ENCODE measurements at places on chromosomes 3 and 15.

DNA sequence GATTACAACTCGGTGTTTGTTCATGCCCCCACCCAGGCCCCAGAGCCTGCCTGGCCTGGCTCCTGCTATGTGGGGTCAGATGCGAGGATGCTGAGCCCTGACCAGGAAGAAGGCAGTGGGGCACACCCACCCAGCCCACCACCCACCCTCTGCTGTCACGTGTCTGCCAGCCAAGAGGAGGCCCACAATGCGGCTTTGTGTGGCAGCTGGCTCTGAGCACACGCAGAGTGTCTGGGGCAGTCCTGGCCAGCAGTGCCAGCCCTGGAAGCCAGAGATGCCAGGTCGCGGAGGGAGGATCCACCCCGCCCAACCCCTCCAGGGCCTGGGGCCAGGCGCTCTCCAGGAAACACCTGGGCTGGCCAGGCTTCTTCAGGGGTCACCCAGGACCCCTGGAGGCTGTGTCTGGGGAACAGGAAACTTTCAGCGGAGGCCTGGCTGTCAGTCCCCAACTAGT lies 26.4 kb upstream of the KLF13 start:
- DNase-seq = no peak

DNA sequence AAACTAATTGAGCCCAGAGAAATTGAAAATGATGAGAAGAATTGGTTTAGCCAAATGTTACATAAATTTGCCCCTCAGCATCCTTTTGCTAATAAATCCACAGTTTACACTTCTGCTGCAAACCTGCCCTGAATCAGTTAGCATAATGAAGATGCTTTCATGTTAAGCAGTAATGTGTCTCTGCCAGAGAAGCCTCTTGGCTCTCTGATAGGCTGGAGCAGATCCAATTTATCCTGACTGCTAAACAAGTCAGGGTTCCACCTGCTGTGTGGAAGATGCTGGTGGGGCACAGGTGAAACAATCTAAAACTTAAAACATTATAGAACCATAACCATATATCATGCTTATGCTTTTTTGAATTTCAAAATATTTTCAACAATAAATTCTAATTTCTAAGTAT lies 946.8 kb downstream of the OTOL1 start:
- no peak for DNase-seq

- no peak for DNase-seq
These were observed 48.9 kb upstream of the CFAP161 start for GRCh38 chr15:81085213-81085612.

DNA sequence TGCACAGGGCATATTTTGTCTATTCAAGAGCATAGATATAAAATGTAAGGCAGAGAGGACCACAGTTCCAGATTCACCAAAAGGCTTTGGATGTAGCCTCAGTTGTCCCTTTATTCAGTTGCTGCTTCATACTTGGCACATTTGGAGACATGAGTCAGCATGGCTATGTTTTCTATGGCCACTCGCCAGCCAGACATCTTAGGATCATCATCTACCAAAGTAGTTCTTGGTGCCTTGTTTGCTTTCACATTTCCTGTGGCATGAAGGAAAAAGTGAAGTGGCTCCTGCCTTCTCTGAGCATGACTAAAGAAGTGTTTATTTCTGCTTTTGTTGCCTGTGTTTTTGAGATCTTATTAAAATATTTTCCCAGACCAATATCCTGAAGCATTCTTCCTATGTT lies 7.2 kb downstream of the SUSD5 start:
- DNase-seq = peak; percentile 93

DNA sequence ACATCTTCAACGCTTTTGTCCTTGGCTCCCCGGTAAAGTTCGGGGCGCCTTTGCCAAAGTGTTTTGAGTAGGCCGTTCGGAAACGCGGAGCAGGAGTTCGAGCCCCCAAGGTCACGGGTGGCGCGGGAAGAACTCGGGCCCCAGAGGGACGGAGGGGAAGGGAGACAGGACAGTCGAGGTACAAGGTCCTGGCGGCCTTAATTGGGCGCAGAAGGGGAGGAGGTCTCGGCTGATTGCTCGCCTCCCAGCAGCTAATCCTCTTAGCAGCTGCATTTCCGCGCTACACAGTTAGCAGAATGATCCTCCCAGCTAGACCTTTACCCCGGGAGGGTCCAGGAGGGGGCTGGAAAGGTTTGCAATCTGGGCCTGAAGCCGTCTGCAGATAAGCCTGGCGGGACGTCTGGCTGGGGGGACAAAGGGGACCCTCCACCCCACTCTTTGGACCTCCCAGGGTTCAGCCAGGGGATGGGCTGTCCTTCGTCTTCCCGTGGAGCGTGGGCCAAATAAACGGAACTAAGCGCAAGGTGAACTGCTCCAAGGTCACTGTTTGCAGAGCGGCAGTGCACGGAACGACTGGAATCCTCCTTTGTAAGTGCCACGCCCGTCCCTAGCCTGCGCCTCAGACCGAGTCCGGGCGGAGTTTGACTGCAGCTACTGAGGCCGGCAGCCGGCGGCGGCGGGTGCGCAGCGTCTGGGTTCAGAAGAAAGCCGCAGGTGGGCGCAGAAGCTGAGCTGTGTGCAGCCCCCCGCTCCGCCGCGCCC lies 7.2 kb downstream of the EOMES start:
- DNase-seq = no peak

- no peak for DNase-seq
These were observed 1114.8 kb downstream of the ROBO2 start for GRCh38 chr3:78154521-78155186.

GRCh38 chr3:197522183-197522715 lies 33.5 kb downstream of the BDH1 start:
- no peak for DNase-seq

DNA sequence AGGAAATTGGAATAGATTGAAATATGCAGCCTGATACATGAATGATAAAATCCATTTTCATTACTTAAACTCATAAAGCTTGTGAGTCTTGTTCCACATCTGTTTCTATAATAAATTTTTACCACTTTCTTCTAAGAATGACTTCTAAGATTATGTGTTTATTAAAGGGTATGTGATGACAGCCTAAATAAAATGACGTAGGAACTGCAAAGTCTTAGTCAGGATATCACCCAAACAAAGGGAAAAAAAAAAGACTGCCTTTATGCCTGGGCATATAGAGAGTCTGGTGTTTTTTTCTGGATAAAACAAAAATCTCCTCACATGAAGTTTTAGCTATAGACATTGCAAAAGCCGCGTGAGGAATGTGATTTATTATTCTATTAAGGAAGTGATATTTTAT lies 844.0 kb downstream of the DIPK2A start:
- DNase-seq = no peak

DNA sequence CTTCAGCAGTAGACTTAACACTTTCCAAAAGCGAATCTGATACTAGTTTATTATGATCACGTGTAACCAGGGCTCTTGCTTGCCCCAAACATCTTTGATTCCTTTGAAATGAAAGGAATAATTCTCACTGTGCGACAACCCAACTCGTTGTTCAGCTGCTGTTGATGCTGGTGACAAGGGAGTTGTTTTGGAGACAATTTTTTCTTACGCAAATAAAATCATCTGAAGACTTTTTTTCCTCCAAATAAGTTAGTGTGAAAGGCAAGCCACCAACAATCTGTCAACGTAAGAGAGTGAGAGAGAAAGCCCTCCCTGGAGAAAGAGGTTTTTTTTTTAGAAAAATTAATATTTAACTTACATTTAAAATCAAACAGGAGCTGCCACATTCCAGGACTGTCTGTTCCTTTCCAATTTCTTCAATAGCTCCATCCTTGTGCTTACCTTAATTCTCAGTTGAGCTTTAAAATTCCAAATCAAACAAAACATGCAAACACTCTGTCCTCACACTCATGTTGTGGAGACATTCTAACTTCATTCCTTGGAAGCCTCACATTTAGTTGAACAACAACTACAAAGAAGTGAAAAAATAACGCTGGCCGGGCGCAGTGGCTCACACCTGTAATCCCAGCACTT lies 4.9 kb upstream of the P3H2 start:
- DNase-seq = no peak

GRCh38 chr3:66490214-66490613 lies 10.6 kb downstream of the LRIG1 start:
- peak; percentile 9 for DNase-seq

- DNase-seq = no peak
These were observed 16.9 kb downstream of the RFTN1 start for GRCh38 chr3:16496408-16497222.

- DNase-seq = no peak
These were observed 47.5 kb upstream of the FRMD4B start for GRCh38 chr3:69433121-69433968.

- no peak for DNase-seq
These were observed 64.3 kb downstream of the FRMD5 start for GRCh38 chr15:44130778-44131177.

GRCh38 chr3:37500518-37500917 lies 326.1 kb upstream of the LRRFIP2 start:
- no peak for DNase-seq

DNA sequence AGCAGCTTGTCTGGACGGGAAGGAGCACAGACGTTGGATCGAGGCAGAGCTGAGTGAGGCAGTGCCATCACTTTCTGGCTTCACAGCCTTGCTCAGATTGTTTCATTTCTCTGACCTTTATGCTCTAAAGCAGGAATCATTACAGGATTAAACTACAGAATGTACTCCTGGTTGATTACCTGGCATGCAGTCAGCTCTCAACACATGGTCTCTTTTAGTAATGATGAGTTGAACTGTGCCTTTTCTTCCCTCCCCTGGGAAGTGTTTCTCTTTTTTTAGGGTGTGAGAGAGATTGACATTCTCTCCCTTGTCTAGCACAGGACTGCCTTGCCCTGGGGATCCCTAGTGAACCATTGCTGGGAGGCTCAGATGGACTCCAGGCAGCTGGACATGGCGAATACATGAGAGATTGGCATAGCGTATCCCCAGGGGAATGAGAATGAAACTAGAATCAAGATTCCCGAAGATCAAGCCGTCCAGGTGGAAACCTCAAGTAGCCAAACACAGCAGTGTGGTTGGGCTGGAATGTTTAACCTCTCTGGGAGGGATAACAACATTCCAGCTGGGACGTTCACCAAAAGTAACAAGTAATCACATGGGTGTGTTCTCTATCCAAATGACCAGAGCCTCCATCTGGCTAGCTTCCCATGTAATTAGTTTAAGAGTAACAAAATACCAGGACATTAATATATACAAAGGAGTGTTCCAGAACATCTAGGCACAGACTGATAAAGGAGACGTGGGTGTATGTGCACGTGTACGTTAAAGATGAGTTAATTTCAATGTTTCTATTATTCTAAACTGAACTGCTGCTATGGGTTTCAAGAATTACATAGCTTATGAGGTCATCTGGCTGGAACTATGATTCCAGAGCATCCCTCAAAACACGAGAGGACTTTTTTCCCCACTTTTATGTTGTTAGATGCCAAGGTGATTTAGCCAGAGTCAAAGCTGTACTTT lies 118.6 kb upstream of the NR2E3 start:
- DNase-seq = peak; percentile 95

DNA sequence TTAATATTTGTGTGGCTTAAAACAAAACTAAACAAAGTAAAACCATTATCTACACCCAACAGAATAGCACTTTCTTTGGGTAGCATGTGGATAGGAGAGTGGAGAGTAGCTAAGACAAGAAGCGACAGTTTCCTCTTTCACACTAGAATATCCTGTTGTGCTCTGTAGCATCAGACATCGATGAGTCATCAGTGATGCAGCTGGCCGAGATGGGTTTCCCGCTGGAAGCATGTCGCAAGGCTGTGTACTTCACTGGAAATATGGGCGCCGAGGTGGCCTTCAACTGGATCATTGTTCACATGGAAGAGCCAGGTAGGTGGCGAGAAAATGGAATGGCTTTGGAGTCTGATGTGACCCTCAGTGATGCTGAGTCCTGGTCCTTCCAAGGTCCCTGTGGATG lies 108.1 kb downstream of the USP13 start:
- DNase-seq = peak; percentile 63

- no peak for DNase-seq
These were observed 363.6 kb downstream of the NLGN1 start for GRCh38 chr3:173761161-173761560.

DNA sequence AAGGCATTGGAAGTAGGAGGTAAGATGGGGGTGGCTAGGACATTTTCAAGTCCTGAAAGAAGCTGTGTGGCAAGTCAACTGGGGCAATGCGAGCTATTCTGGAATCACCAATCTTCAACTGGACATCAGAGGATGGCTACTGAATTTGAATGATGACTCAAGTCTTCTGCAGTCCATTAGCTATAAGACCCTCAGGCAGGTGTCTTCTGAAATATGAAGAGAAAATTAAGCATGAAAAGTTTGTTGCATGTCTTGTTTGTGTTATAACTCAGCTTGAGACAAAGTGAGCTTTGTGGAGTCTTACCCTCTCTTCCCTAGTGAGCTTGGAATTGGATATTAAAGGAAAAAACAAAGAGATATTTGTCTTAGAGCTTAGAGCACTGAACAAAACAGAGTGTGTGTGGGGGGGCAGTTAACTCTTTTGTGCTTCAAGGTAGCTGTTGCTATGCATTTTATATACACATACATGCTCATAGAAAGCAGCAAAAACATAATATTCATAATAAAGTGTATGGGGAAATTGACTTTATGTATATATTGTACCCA lies 979.1 kb downstream of the MCTP2 start:
- DNase-seq = no peak

- no peak for DNase-seq
These were observed 4.7 kb upstream of the OCA2 start for GRCh38 chr15:28103831-28104230.
